Endothelial cell (in vitro differentiated cells): ENCODE measurements at places on chromosomes 12 and 14. TPM values are rescaled to one million over a fixed set of nuclear protein-coding genes. Genes with fewer than 3 reads are reported as not detected.

KRT73 gene
- 0.77 TPM for total RNA-seq

DNA sequence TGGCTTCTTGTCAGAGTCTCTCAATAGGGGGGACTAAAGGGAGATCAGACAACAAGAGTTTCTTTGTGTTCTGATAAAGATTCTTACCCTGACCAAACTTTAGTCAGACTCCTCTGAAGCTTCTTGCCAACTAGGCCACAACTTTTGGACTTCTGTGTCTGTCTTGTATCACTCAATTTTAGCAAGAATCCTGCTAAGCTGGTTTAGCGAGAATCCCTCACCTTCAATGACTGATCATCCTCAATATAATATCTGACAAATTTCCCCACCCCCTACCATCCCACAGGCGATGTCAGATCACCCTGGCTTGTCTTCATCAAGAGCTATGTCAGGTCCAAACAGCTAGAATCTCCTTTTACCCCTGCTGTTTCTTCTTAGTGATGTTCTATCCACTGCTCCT lies 215.2 kb downstream of the RASSF9 start:
- no peaks in the 10 kb centered on the region for H3K36me3 ChIP-seq
- H3K4me1 ChIP-seq = peaks cover 3% of the 10 kb centered on the region
- no peaks in the 10 kb centered on the region for H3K27me3 ChIP-seq
- H3K27ac ChIP-seq = no peak overlapping the region

DNA sequence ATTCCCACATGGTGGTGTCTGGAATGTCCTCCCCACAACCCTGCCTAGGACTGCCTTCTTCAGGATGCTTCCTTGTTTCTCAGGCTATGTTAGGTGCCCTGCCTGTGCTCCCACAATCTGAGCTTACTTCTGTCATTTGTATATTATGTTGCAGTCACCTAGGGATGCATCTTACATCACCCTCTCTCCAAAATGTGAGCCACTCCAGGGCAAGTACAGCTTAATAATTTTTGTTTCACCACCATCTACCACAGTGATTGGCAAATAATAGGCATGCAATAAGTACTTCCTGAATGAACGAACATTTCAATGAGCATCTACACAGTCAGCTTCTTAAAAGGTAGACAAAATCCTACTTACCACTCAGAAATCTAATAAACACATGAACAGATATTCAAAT lies 37.6 kb downstream of the ZFYVE26 start:
- H3K36me3 ChIP-seq = peaks cover 48% of the 10 kb centered on the region
- no peaks in the 10 kb centered on the region for H3K4me1 ChIP-seq
- H3K27ac ChIP-seq = no peak overlapping the region
- H3K4me3 ChIP-seq = peak overlapping the region; percentile 57

KCNJ8 gene
- 0.23 TPM for total RNA-seq

DNA sequence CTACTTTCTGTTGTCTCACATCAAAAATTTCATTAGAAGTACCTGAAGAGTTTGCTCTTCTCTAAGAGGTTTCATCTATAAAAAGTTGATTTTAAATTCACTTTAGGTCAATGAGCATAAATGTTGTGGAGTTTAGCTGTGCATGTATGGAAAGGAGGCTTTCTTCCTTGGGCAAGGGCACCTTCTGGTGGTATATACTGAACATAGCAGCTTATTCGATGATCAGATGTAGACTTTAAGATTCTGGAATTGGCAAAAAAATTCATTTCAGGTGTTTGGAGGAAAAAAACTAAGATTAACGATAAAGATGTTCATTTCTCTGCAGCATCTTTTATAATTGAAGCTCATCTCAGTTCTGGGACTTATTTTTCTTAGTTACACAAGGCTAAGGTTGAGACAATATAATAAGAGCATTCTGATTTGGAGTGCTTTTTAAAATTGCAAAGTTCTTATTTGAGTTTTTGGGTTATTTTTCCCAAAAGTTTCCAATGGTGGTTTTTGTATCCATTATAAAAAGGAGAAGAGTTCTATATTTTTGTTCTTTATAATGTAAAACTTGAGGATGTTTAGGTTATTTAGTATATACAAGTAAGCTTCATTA lies 46.8 kb downstream of the TMEM117 start:
- H3K27ac ChIP-seq = no peak overlapping the region
- H3K4me1 ChIP-seq = peaks cover 9% of the 10 kb centered on the region
- H3K27me3 ChIP-seq = no peaks in the 10 kb centered on the region

KRT77 gene
- total RNA-seq = not detected

TAS2R30 gene
- 1.7 TPM for total RNA-seq

PAX9 gene
- not detected for total RNA-seq

CLEC6A gene
- not detected for total RNA-seq

FAM161B gene
- 3.2 TPM for total RNA-seq

RNASE1 gene
- 31.6 TPM for total RNA-seq

DNA sequence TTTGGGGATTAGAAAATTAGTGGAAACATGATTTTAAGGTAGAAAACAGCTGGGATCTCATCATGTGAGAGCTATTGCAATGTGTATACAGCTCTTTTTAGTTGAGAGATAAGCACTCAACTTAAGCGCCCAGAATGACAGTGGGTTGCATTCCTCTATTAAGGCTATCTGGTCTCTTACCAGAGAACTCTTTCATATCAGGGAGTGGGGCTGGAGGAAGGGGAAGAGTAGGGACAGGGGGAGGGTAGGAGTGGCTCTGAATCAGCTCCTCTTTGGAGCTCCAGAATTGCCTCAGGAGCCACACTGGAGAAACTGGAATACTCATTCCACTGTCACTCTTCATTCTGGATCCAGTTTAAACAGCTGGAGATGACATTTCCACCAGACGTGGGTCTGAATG lies 9.2 kb upstream of the PLEKHG3 start:
- DNase-seq = no peak
- peaks cover 2% of the 10 kb centered on the region for H3K27me3 ChIP-seq
- no peak overlapping the region for H3K27ac ChIP-seq
- H3K4me3 ChIP-seq = no peak overlapping the region
- peaks cover 17% of the 10 kb centered on the region for H3K4me1 ChIP-seq

CYP27B1 gene
- 1.4 TPM for total RNA-seq

GRCh38 chr12:45966486-45966885 lies 23.9 kb downstream of the SCAF11 start:
- H3K36me3 ChIP-seq = no peaks in the 10 kb centered on the region
- H3K4me1 ChIP-seq = peaks cover 14% of the 10 kb centered on the region
- DNase-seq = no peak
- H3K27me3 ChIP-seq = no peaks in the 10 kb centered on the region
- H3K4me3 ChIP-seq = no peak overlapping the region

DNA sequence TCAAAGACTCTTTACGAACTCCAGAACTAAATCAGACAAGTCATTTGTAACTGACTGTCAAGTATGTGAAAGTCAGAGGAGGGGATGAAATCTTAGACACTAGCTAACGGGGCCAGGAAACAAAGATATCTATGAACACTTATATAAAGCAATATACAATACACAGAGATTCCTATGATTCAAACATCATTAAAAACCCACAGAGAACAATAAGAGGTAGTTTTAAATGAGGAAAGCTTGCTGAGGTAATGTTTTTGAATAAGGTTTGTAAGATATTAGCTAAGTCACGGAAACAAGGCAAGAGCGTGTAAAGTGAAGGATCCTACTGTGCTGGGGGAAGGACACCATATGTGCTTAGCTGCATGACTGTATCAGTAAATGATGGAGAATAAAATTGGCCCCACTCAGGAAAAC lies 36.7 kb downstream of the SAV1 start:
- no peaks in the 10 kb centered on the region for H3K27me3 ChIP-seq
- H3K27ac ChIP-seq = no peak overlapping the region
- no peaks in the 10 kb centered on the region for H3K4me1 ChIP-seq
- H3K4me3 ChIP-seq = no peak overlapping the region
- no peaks in the 10 kb centered on the region for H3K36me3 ChIP-seq

- H3K4me1 ChIP-seq = peaks cover 22% of the 10 kb centered on the region
- no peak overlapping the region for H3K27ac ChIP-seq
- no peaks in the 10 kb centered on the region for H3K36me3 ChIP-seq
- no peak overlapping the region for H3K4me3 ChIP-seq
- H3K27me3 ChIP-seq = peaks cover 2% of the 10 kb centered on the region
- no peak for DNase-seq
Measured at GRCh38 chr12:65497660-65498059, 219.2 kb downstream of the MSRB3 start.

DNA sequence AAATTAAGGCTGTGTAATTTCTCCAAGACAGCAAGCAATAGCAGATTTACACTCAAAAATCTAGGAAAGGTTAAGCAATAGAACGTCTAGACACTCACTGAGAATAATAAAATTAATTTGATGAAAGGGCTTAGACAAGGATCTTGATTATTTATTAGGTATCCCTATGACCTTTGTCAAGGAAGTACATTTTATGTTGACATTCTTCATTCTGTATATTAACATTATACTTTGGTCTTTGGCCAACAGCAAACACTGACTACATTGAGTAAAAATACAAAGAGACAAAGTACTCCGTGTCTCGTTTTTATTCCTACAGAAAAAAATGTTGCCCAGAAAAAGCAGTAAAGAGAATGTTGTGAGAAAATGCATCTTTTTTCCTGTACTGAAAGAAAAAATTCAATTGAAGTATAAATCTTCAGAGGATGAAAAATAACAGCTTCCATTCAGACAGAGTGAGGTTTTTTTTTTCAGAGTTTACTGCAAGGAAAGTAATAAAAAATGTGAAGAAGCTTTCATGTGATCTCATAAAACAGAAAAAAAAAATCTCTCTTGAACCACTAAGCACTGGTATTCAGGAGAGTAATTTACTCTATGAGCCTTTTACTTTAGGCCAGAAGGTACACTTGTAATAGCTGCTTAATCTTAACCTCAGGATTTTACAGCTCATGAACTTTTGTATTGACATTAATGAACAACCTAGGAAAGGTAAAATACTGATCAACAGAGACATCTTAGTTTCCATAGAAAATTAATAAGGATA lies 605.0 kb downstream of the FSCB start:
- no peaks in the 10 kb centered on the region for H3K27me3 ChIP-seq
- H3K36me3 ChIP-seq = no peaks in the 10 kb centered on the region
- no peak overlapping the region for H3K4me3 ChIP-seq
- H3K27ac ChIP-seq = no peak overlapping the region

DCN gene
- not detected for total RNA-seq

DNA sequence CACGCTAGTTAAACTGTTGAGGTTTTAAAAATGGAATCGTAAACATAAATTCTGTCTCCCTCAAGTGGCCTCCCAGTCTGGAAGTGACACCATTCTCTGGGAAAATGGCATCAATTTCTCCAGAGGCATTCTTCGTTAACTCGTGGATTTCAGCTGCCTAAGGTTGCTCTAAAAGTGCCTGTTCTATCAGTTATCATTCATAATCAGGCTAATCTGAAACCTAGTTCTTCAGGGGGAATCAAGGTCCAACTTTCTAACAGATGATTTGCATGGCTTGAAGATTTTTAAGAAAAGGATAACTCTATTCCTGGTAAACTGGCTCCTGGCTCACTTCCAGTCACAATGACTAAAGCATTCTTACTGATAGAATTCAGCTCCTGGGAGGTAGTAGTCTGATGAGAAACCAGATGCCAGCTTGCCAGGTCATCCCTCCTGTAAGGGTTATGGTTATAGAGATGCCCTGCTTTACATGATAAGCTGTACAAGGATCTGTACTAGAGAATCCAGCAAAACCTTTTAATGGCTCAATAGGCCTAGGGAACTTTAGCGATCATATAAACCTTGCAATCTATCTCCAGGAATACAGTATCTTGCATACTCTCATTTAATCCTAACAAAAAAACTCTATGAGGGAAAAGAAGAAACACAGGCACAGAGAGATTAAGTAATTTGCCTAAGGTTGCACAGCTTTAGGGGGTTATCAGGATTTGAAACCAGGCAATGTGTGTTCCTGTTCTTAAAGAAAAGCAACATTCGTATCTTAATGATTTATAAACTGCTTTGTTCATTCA lies 1.5 kb downstream of the L3HYPDH start:
- peaks cover 24% of the 10 kb centered on the region for H3K4me1 ChIP-seq
- DNase-seq = no peak
- H3K36me3 ChIP-seq = no peaks in the 10 kb centered on the region
- H3K4me3 ChIP-seq = peak overlapping the region; percentile 95
- H3K27me3 ChIP-seq = peaks cover 6% of the 10 kb centered on the region
- H3K27ac ChIP-seq = peak overlapping the region; percentile 91

OR6C76 gene
- not detected for total RNA-seq

DNA sequence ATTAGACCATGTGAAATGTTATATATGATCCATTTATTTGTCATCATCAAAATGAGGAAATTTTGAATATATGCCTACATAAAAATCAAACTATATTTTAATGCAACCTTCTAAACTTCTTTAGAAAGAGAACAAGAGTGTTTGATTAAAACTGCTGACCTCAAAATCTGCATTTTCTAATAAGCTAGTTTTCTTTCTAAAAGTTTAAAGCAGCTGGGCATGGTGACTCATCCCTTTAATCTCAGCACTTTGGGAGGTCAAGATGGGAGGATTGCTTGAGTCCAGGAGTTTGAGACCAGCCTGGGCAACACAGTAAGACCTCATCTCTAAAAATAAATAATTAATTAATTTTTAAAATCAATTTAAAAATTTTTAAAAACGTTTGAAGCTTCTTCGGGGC lies 36.2 kb downstream of the GNPTAB start:
- H3K4me1 ChIP-seq = peaks cover 10% of the 10 kb centered on the region
- peaks cover 2% of the 10 kb centered on the region for H3K27me3 ChIP-seq
- no peak overlapping the region for H3K27ac ChIP-seq
- no peak overlapping the region for H3K4me3 ChIP-seq
- DNase-seq = no peak
- H3K36me3 ChIP-seq = no peaks in the 10 kb centered on the region

- no peaks in the 10 kb centered on the region for H3K36me3 ChIP-seq
- H3K27me3 ChIP-seq = peaks cover 3% of the 10 kb centered on the region
- H3K27ac ChIP-seq = no peak overlapping the region
- peak overlapping the region; percentile 27 for H3K4me3 ChIP-seq
Measured at GRCh38 chr12:65818454-65819382, 5.6 kb upstream of the HMGA2 start.

DNA sequence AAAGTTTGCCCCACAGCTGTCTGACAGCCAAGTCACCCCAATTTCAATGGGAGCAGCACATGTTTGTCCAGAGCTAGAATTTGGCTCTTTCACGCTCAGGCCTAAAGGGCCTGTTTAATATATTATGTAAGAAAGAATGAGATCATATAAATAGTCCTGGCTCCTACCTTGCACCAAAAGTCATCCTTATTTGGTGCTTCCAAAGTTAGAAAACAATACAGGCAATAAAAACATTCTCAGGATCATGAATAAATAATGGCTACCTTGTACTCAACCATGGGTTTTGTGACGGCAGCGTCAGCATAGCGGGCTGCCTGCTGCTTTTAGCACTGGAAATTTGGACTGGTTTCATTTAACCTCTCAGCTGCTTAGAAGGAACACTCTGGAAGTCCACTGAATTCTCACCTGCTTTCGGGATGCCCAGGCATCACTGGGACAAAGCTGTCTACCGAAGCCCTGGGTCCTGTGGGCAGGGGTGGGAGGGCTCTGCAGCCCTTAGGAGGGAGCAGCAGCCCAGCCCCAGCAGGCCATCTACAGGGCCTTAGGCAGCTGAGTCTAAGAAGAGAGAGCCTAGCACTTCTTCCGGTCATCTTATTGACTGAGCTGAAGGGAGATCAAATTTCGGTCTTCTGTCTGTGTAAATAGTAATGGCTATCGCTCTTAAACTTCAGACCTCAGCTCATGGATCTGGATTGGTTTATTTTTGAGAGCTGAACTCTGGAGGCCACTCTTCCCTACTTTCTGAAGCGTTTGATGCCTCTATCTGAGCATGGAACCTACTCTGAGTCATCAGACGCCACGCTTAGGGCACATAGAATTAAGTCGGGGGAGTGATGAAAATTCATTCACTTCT lies 106.5 kb downstream of the SAMD4A start:
- H3K4me1 ChIP-seq = peaks cover 8% of the 10 kb centered on the region
- no peak overlapping the region for H3K27ac ChIP-seq
- DNase-seq = no peak
- no peak overlapping the region for H3K4me3 ChIP-seq
- no peaks in the 10 kb centered on the region for H3K36me3 ChIP-seq
